ENCODE measurements at places on chromosomes 7 and 10.

DNA sequence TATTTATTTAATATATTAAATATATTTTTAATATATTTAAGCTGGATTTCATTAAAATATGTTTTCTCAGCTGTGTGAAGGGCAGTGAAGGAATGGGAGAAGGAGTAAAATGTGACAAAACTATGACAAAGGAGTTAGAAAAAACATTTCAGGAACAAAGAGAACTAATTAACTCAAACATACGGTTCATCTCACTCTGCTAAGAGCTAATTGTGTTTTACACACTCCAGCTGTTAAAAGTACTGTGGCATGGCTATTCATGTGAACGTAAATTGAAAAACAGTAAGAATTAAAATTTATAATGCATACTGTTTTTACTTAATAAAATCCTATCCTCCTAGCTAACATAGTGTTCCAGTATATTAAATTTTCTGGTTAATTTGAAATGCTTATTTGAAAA, 262.5 kb upstream of the GNAI1 start:
- DNase-seq = no peak

DNA sequence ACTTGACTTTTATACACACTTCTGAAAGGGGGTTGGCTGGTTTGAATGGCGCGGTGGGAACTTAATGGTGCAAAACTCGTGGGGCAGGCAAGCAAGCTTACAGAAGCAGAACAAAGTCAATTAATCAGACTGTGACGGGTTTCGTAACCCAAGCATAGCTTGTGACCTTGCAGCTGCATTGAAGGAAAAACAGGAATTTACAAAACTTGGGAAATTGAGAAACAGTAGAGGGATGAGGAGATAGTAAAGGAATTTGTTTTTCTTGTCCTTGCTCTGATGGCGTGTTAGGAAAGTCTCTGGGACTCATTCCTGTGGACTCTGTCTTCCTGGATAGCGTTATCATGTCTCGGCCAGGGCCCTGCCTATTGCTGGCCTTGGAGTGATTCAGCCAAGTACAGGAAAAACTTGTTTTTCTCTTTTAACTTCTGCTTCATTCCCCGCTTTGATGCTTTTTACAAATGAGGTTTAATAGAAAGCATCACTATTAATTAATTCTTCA, 220.0 kb upstream of the KCND2 start:
- no peak for DNase-seq

GRCh38 chr7:100132126-100132525, 5.4 kb downstream of the MBLAC1 start:
- DNase-seq = no peak

DNA sequence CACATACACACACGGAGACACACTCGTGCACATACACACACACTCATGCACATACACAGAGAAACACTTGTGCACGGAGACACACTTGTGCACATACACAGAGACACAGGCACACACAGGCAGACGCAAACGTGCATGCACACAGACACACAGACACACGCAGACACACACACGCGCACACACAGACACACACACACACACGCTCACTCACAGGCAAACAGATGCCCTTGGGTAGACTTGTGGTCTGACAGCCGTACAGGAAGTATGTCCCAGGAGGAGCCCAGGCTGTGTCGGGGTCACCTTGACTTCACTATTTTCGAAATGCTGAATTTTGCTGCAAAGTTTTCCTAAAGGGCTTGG, 538.0 kb downstream of the DNAJB6 start:
- no peak for DNase-seq

DNA sequence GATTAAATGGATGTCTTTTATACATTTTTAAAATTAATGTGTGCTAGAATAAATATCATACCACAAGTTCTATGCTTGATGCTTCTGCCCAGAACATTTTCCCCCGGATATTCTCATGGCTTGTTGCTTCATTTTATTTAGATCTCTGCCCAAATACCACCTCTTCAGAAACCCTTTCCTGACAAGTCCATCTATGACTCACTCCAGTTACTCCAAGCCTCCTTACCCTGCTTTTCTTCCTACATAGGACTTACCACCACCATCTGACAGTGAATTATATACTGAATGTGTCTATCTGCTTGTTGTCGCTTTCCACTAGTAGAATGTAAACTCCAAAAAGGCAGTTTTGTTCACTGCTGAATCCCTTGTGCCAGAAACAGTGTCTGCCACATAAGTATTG, 19.1 kb upstream of the ERVW-1 start:
- no peak for DNase-seq

DNA sequence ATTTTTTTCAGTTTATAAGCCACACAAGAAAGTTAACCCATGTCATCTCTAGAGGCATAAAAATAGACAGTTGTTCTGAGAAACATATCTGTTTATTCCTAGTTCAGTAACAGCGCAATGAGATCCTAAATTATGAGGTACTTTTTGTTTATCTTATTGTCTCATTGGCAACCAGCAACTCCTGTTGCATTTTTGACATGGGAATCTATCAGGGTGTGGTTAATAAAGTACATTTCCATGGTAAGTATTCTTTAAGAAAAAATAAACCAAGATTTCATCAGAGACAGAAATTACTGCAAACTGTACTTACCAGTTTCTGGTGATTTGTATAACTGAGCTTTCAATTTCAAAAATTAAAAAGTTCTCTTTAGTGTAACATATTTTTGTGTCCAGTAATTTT, 9.0 kb downstream of the FAS start:
- no peak for DNase-seq

DNA sequence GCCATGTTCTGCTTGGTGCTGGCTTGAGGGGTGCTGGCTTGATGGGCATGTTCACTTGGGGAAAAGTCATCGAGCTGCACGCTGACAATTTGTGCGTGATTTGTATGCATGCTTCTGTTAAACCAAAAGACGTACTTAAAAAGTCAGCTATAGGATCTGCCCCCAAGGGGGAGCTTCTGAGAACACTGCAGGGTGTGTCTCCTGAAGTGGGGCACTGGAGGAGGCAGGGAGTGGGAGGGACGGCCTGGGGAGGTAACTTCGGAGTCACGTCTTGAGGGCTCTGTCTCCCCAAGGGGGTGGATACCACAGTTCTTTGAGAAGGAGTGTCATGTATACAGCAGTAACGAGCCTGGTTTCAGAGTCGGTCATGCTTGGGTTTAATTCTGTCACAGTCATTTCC, 406.5 kb downstream of the PLXNA4 start:
- no peak for DNase-seq

DNA sequence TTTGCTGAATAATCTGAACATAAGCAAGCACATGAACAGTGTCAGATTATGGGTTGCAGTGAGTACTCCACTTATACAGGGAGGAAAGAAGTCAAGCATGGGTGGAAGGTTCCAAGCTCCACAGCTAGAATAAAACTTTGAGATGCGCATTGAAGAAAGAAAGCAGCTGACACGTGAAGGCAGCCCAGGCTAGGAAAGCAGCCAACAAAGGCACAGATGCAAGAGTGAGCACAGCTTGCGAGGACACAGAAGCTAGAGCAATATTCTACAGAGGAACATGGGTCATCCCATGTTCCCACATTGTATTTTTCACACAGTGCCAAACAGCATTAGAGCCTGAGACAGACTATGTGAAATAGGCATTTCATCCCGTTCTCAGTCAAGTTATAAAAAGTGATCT, 194.6 kb upstream of the TBX20 start:
- no peak for DNase-seq

GRCh38 chr7:117010375-117011133, 57.3 kb downstream of the ST7 start:
- no peak for DNase-seq

- DNase-seq = no peak
Observed at GRCh38 chr7:156503196-156503595, 137.4 kb upstream of the RNF32 start.

DNA sequence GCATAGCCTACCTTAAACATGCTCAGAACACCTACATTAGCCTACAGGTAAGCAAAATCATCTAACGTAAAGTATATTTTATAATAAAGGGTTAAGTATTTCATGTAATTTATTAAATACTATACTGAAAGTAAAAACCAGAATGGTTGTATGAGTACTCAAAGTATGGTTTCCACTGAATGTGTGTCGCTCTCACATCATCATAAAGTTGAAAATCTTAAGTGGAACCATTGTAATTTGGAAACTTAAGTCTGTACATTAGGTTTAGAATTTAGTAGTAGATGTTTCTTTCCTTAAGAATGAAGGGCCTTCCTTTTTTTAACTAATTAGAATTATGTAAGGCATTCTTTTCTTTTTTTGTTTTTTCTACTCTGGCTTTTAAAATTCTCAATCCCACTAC, 240.0 kb upstream of the AOAH start:
- no peak for DNase-seq

DNA sequence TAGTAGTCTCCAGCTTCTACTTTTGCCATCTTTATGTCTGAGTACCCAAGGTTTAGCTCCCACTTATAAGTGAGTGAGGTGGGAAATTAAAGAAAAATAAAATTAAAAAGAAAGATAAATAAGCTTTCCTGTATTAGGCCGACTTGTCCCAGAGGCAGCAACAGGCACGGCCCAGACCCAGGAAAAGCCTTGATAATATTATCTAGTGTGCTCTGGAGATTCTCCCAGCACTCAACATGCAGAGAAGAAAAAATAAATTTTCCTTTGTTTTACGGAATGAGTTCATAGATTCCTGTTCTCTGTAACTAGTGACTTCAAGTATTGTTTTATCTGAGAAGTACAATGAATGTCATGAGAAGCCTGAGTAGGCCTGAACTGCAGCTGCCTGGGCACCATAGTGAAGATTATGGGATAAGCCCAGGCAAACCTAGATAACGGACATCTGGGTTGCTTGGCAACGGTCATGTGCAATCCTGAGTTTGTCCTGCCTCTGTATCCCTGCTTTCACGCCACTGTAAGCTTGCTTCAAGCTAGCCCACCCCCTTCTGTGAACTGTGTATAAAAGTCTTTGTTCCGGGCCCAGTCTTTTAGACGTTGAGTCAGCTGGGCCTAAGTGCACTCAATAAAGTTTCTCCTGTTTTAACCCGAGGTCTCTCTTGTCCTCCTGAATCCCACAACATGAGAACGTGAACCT, 6.4 kb downstream of the ATE1 start:
- DNase-seq = no peak
